ENCODE measurements at places on chromosomes 12 and 14.

GRCh38 chr12:123266679-123267277, 4.9 kb downstream of the CDK2AP1 start:
- DNase-seq, result no peak

- peak; percentile 84 for DNase-seq
These were observed 55.3 kb downstream of the VCPKMT start for GRCh38 chr14:50060871-50061663.

DNA sequence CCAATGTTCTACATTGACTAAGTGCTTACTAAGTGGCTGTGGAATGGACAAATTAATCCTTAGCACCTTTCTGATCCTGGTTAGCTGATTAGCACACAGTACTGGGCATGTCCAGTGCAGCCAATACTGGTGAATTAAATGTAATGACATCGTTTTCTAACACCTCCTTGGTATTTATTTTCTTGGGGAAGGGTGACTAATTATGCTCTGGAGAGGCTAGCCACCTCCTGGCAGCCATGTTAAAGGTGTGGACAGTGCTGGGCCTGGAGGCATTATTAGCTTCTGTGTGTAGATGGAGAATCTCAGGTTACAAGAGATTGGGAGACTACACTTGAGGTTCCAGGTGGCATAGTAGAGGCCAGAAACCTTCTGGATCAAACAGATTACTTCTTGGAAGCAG, 230.9 kb upstream of the DDHD1 start:
- no peak for DNase-seq

DNA sequence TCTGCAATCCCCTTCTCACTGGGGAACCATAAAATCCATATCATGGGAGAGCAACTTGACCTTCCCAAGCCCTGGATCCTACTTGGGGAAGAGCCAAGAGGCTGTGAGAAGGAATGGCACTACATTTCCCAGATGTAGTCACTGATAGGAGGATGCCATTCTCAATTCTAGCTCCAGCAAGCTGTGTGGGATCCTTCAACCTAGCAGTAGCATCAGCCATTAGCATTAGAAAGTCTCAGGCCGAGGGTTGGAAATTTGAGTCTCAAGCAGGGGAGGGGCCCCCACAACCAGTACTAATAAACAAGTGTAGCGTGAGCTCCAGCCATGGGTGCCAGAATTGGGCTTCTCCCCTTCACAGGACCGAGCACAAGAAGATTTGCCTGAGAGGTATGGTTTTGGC, 84.3 kb upstream of the NELL2 start:
- no peak for DNase-seq

DNA sequence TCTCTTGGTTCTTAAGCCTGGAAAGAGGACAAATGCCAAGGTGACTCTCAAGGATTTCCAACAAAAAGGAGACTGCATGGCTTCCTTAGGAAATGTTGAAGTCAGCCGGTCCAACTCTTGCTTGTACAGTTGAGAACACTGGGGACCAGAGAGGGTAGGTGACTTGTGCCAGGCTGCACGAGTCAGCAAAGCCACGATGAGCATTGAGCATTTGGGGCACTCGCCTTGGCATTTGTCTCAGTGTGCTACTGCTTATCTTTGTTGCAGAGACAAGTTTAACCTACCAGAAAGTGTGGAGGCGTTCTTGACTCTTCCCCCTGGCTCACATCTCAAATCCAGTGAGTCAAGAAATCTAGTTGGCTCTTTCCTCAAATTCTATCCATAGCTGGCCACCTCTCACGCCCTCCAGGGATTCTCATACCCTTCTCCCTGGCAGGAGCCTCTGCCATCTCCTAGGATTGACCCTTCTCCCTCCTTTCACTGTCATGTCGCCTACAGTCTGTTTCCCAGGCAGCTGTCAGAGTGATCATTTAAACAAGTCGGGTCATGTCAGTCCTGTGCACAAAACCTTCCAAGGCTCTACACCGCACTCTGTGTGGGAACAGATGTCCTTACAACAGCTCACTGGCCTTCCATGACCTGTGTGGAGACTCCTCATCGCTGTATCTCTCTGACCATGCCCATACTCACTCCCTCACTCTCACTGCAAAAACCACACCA, 17.2 kb upstream of the KRT83 start:
- DNase-seq, result no peak

DNA sequence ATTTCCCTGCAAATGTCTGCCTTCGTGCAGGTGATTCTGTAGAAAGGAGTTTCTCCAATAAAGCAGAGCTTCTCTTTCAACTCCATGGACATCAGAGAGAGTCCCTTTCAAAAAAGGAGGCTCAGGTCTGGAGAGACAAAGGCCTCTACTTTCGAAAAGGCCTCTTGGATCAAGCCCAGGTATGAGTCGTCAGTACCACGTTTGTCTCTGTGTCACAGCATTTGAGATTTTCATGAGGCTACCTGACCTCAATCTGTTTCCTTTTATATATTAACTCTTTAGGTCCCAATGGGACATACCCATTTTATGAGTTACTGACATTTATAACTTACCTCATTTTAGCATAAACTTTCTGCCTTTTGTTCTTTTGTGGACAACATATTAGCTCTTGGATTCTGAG, 290.8 kb downstream of the RPAP3 start:
- DNase-seq, result no peak

- no peak for DNase-seq
These were observed 20.2 kb downstream of the OR4N2 start for GRCh38 chr14:19823765-19824164.

DNA sequence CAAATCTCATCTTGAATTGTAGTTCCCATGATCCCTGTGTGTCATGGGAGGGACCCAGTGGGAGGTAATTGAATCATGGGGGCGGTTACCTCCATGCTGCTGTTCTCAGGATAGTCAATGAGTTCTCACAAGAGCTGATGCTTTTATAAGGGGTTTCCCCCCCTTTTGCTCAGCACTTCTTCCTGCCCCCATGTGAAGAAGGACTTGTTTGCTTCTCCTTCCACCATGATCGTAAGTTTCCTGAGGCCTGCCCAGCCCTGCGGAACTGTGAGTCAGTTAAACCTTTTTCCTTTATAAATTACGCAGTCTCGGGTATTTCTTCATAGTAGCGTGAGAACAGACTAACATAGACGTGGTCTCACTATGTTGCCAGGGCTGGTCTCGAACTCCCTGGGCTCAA, 56.1 kb upstream of the EIF5 start:
- DNase-seq, result no peak

GRCh38 chr14:30005114-30005808, 77.6 kb upstream of the PRKD1 start:
- no peak for DNase-seq

- no peak for DNase-seq
These were observed 9.3 kb upstream of the CLEC12A start for GRCh38 chr12:9961901-9962300.

GRCh38 chr14:102893452-102893851, 29.0 kb upstream of the AMN start:
- no peak for DNase-seq

DNA sequence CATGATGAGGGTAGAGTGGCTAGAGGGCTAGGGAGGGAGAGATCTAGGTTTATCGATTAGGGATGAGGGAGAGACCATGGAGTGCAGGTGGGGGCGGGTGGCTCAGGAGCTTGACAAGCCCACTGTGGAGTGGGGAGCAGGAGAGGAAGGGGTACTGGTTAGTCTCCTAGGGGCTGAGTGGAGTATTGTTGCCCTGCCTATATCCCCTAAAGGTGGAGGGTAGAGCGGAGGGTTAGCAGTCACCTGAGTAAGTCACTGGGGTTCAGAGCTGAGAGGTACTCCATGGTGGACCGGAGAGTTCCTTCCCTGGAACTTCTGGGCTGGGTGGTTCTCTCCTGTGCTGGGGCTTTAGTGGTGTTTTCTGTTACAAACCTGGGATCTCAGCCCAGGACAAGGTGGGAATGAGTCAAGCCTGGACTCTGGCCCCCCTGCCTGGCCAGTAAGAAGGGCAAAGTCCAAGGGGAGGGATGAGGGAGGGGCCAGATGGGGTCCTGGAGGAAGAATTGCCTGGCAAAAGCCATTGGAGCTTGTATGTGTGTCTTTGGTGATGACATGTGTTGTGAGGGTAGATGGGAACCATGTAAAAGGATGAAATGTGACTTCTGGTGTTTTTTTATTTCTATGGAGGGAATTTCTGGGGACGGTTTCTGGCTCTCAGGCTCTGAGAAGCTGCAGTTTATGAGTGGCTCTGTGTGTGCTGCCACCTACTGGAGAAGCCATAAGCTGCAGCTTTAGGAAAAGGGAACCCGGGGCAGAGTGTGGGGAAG, at the start of gene CIDEB:
Gene CIDEB, minus strand, starts transcription at position 403 of the 767 bp plus-strand sequence. Its CDS starts 119 bp downstream, at position 284.
- no peak for DNase-seq

DNA sequence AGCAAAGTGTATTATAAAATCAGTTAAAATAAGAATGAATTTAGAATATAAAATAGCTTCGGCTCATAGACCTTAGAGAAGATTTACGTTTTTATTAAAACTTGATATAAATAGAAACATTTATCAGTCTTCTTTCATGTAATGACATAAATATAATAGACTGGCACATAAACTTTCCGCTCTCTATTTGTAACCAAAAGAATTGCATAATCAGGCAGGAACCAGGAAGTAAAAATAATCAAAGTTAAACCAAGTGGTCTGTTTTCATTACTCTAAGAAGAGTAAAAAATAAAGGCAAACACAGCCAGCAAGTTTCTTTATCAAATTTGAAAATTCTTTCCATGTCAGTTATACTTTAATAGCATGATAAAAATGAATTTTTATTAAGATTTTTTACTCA, 46.3 kb upstream of the ATP2A2 start:
- no peak for DNase-seq
